ENCODE measurements at places on chromosomes 13 and 19.
A peak's percentile ranks its signal among the peaks of the same experiment; 100 is the strongest.

GRCh38 chr13:44032802-44033201 lies 153.1 kb downstream of the LACC1 start:
- no peak for DNase-seq

DNA sequence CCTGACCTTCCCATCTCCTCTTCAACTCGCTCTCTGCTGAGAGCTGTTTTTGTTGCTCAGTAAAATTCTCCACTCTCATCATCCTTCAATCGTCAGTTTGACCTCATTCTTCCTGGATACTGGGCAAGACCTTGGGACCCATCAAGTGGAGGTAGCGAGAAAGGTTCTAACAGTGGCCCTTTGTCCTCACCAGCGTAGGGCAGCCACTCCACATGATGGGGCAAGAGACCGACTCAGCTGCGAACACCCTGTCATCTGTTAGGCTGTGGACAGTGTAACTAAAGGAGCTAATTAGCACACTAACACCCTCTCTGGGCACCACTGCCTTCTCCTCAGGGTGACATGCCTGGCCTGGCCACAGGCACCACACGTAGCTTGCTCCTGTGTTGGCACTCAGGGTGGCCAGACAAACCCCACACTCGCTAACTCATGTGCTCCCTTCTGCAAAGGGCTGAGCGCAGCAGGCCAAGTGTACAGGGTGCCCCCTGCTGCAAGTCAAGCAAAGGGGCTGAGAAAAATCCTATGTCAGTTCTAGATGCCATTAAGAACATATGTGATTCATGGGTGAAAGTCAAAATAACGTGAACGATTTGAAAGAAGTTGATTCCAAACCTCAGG lies 1216.0 kb downstream of the SLITRK5 start:
- DNase-seq, result no peak

DNA sequence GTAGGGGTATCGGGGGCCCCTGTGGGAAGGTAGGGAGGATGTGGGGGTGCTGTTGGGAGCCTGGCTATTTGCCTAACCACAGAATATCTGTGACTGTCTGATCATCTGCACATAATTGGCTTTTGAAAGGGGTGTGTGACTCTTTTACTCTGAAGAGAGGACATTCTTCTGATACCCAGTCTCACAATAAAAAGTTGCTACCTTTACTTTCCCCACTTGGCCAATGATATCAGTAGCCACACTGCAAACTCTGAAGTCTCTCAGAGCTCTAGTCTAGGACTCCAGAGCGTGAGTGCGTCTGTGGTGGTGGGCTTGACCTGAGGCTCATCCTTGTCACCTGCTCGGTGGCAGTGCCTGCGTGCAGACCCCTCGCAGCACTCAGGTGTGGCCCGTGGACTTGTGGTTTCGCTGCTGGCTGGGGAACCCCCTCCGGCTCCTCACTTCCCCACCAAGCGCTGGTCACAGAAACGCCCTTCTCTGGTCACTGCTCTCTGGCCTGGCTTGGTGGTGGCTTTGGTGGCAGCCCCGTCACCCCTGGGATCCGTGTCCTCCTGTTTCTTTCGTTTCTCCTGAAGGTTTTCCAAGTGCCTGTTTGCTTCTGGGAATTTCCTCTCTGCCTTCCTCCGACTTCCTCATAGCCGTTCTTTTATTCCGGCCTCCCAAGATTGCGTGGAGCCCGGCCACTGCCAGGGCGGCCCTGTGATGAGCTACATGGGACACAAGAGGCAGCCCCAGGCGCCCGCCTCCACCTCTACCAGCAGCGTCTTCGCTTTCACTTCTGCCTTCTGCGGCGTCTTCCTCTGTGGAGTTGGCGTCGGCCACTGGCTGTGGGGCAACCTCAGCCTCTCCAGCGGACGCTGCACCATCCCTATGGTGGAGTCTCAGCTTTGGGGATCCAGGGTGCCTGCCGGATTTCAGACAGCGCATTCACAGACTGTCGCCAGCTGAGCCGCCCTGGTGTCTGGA lies 78.0 kb downstream of the ATP11A start:
- DNase-seq, result no peak

DNA sequence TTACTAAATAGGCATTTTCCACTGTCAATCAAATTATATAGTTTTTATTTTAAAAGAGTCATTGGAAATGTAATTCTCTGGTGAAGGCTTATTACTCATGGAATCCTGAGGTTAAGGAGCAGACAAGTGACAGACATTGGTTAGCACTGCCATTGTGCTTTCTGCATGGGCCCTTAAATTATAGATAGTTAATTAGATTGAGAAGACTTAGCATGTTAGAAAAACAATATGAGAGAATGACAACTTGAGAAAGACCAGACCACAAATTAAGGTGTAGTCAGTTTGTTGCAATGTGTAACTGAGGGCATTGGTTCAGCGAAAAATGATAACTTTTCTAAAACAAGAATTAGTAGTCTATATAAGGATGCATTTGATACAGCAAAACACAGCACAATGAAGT lies 195.5 kb downstream of the SLITRK6 start:
- DNase-seq, result no peak

DNA sequence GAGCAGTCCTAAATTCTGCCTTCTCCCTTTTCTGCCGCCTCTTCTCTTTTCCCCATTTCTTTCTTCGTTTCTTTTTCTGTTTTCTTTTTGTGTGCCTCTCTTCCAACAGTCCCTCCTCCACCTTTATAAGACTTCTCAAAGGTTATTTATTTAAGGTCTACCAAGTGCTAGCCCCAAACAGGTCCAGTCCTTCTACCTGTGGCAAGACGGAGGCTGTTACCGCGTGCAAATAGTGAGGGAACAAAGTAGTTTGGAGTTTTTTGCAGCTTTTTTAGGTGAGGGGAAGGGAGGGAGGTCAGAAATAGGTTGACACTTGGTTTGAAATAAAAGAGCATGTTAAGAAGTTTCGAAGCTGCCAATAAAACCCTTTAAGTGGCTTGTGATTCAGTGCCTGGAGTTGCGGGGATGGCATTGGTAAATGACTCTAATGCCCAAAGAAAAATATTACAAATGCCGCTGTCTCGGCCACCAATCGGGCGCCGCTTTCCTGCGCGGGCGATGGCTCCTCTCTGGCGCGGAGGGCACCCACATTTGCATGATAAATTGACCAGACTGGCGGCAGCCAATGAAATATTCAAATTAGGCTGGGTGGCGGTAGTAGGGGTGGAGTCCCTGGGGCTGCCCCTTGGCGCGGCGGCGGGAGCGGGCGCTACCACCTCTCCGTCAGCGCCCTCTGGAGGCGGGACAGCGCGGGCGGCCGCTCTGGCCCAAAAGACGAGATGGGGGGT lies 7.5 kb upstream of the TSHZ3 start:
- peak; percentile 67 for DNase-seq

GRCh38 chr13:36038785-36039555 lies 92.2 kb downstream of the DCLK1 start:
- no peak for DNase-seq

- DNase-seq, result no peak
These were observed 20.0 kb downstream of the ACP7 start for GRCh38 chr19:39104186-39104596.

DNA sequence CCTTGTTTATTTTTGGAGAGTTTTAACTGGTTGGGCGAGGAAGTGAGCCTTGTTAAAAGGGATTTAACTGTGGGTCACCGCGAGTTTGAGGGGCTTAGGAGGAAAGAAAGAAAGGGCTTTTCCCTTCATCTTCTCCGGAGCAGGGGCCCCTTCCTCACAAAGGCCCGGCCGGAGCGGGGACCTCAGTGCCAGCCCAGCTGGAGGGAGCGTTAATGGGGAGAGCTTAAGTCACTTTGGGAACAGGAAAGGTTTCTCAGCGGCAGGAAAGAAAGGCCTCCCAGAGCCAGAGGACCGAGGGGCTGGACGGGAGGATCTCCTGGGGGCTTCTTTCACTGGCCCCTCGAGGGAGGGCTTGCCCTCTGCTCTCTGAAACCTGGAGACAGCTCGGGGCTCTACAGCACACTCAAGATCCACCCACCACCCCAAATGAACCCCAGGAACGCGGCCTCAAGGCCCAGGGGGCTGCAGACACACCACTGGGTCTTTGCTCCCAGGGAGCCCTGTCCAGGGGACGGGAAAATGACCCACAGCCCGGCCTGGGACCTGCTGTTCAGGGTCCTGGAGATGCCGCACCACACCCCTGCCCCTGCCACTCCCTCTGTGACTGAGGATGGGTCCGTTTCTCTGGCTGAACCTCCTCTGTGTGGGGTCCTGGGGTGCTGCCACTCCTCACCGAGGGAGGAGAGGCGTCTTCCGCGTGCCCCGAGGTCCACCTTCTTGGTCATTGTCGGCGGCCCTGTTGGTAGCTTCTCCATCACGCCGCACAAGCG lies 128.3 kb downstream of the URI1 start:
- DNase-seq, result no peak

Data from activated naive CD4-positive, alpha-beta T cell treated with Interleukin-2 at 50 U/mL for 16 hours (primary cell).